ENCODE measurements at places on chromosomes 2 and 18.

DNA sequence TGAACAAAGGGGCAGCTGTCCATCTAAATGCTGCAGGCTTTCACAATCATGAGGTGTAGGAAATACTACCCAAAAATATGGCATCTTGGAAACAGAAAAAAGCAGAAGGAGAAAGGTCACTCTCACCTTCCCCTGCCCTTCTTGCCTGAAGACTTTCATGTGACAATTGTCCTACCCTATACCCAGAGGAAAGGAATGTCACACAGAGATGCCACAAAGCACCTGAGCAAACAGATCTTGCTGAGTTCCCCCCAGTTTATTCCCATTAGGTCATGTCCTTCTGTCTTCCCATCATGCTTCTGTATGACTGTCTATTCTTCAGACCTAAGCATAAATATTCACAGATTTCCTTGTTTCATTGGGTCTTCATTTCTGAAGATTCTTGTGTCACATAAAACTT lies 116.6 kb upstream of the MSH6 start:
- DNase-seq: no peak

DNA sequence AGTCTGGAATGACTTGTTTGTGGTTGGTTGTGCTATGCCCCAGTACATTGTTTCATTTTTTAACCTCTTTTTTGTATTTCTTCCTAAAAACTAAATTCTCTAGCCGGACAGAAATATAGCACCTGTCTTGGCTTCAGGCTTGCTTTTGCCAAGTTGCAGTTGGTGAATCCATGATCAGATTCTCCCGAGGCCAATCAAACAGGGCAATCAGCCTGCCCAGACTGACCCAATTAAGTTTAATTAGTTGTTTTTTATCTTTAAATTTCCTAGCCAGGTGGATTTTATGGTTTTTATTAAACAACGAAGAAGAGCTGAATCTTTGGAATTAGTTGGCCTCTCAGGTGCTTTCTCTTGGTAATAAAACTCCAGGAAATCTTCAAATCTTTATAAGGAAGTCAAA lies 162.1 kb downstream of the CPS1 start:
- DNase-seq: no peak

DNA sequence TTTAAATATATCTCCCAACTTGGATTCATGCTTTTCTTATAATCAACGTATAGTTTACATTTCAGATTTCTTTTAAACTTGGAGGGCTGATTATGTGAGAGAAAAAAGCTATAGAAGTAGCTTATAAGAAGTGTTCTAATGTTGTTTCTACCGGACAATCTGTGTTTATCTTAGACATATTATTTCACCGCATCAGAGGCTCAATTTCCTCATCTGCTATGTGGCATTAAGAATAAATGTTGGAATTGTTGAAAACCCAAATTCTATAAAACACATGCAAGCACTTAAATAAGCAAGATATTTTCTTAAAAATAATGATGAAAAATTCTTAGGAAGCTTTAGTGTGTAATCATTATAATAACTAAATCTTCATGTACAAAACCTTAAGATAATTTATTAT lies 407.9 kb downstream of the HRH4 start:
- DNase-seq: no peak

- DNase-seq: no peak
Observed at GRCh38 chr18:33612632-33613031, 34.6 kb downstream of the ASXL3 start.

GRCh38 chr2:236993-237539 lies 26.8 kb downstream of the SH3YL1 start:
- DNase-seq: no peak

- DNase-seq: no peak
Observed at GRCh38 chr2:169315357-169315756, 47.0 kb downstream of the LRP2 start.

GRCh38 chr2:43787895-43788294 lies 14.1 kb downstream of the DYNC2LI1 start:
- no peak for DNase-seq

GRCh38 chr2:236840215-236840614 lies 245.5 kb upstream of the COPS8 start:
- no peak for DNase-seq

GRCh38 chr2:95312543-95313201 lies 15.5 kb downstream of the KCNIP3 start:
- DNase-seq: no peak

- no peak for DNase-seq
Observed at GRCh38 chr2:152815634-152816257, 97.3 kb downstream of the ARL6IP6 start.

- DNase-seq: no peak
Observed at GRCh38 chr2:65479524-65479923, 47.1 kb upstream of the SPRED2 start.

- DNase-seq: no peak
Observed at GRCh38 chr2:172462849-172463381, 35.5 kb downstream of the ITGA6 start.

DNA sequence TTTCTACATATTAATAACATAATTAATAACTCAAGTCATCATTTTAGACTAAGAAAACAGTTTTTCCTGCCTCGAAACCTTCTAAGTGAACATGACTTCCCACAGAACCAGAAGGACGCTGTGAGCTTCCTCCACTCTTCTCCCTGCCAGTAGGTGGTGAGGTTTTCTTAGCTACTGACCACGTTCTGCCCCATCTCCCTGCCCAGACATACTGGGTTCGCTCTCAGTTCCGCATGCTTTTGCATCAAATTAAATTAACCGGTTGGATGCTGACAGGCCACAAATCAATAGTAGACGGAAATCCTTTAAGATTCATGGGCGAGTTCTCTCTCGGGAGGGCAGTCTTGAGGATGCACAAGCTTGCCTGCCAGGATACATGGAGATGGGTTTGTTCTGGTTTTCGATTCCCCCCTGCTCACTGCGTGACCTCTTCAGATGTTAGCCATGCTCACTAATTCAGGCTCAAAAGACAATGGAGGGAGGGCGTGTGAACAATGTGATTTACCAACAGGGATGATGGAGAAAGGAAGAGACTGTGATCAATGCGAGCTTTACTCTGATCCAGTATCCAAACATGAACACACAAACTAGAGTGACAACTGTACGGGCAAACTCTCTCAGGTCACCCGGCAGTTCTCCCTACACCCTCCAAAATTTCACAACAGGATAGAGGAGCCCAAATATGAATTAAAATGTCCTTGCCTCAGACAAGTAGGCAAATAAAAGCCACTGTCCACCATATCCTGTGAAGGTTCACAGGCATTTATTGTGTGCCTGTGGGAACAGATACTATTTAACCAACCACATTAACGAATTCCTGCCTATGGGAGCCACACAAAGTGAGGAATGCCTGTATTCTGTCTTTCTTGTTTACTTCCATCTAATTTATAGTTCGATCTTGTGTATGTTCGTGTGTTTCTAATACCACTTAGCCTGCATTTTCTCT lies 375.7 kb downstream of the EIPR1 start:
- no peak for DNase-seq

GRCh38 chr2:21890041-21890440 lies 766.3 kb downstream of the TDRD15 start:
- no peak for DNase-seq
